ENCODE measurements at places on chromosomes 2 and 18.

GRCh38 chr2:155679647-155680046 is 652.9 kb downstream of the NR4A2 start:
- no peak for DNase-seq

GRCh38 chr2:240107477-240107796 is 28.7 kb downstream of the COPS9 start:
- DNase-seq: no peak

DNA sequence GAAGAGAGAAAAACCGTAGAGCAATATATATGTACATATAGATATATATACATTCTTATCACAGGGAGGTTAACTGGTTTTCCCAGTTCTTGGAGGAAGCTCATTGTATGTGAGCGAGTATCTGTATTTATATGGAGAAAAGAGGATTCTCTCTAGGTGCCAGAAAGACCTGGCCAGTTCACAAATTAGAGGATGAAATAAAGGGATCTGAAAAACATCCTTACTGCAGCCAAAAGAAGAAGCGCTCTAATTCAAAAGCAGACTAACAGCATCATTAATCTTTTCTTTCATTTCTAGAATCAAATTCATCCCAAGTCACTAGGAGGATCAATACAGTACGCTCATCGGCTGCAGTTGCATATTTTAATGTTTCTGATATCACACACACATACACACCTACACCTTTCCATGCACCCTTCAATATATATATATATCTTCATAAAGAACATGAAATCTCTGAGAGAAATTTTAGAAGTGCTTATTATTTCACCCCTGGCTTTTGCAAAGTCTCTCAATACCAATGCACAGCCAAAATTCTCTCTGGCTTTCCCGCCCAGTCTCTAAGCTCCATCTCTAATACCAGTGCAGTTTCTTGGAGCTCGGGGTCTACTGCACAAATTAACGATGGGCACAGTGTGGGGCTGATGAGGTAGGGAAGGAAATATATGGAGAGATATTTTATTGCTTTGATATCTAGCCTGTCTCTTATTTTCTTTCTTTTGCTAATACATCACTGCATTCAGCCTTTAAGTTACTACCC is 731 bp downstream of the NRXN1 start:
- DNase-seq: no peak

GRCh38 chr2:96238266-96238665 is 27.5 kb downstream of the TMEM127 start:
- no peak for DNase-seq

DNA sequence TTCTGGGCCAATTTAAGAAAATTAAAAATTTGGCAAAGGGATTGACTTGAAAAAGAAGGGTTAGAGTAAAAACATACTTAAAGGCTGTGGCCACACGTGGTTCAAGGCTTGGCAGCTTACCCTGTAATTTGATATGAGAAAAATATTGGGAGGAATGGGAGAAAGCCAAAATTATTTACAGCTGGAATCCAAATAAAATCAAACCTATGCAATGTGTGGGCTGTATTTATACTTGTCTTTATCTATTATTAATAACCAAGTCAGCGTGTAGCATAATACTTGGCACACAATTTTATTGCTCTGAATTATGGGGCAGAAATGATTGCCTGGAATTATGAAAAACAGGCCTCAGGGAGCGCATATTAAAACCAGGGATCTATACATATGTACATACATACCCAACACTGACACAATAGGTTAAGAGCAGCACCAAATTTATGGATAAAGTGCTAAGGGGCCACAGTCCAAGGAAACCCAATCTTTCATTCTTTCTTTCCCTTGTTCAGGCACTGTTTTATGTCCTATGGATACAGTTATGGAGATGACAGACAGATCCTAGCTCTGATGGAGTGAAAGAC is 35.6 kb downstream of the FAM124B start:
- DNase-seq: no peak

- peak; percentile 85 for DNase-seq
Observed at GRCh38 chr2:109238580-109238979, 109.6 kb downstream of the SH3RF3 start.

GRCh38 chr2:47420214-47420613 is 17.3 kb downstream of the MSH2 start:
- no peak for DNase-seq

DNA sequence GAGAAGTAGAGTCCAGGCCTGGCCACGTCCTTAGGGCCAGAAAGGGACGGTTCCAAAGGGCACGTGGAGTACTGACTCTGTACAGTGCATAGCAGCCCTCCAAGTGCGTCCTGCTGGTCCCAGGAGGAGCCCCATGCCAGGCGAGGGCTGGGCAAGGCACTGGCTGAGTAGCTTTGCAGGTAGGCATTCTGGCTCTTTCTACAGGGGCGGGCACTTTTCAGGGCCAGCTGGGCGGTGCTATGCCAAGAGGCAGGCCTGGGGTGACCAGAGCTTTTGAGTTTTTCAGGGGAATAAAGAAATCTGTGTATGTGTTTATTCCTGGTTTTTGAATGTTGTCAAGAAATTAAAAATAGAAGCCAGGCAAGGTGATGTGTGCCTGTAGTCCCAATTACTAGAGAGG is 15.4 kb upstream of the GLI2 start:
- DNase-seq: no peak

GRCh38 chr18:12314591-12315305 is 6.7 kb downstream of the TUBB6 start:
- DNase-seq: no peak

GRCh38 chr2:97774425-97774824 is 61.0 kb downstream of the ZAP70 start:
- DNase-seq: no peak

DNA sequence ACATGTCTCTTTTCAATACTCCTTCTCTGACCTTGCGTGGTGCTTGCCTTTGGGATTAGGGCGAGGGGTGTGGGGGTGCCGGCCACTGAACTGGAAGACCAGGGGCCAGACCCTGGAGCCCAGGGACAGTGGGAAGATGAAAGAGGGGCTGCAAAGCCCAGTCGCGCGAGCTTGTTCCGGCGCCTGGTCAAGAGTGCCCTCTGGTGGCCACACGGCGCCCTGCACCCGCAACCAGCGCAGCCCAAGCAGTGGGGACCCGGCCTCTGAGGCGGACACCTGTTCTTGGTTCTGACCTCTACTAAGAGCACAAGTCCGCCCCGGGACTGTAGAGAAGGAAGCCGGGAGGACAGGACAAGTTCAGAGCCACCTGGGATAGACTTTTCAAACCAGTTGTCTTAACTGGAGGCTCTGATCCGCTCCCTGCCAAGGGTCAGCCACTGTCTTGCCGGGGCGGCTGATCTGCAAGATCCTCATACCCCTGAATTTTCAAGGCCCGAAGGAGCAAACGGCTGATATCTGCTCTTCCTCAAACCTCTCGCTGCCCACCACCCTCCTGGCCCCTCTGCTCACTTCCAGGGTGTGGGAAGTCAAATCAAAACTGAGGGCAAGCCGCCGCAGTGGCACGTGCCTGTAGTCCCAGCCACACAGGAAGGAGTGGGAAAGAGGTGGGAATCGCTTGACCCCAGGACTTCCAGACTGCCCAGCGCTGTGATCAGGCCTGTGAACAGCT is 14.9 kb upstream of the MSH6 start:
- no peak for DNase-seq

- DNase-seq: no peak
Observed at GRCh38 chr2:8028981-8029380, 652.9 kb upstream of the ID2 start.

GRCh38 chr2:152335016-152335725 is at the start of gene FMNL2:
Gene FMNL2 (plus strand): TSS chr2:152335174.
- no peak for DNase-seq

GRCh38 chr2:182543741-182544525 is 117.1 kb upstream of the PDE1A start:
- no peak for DNase-seq

DNA sequence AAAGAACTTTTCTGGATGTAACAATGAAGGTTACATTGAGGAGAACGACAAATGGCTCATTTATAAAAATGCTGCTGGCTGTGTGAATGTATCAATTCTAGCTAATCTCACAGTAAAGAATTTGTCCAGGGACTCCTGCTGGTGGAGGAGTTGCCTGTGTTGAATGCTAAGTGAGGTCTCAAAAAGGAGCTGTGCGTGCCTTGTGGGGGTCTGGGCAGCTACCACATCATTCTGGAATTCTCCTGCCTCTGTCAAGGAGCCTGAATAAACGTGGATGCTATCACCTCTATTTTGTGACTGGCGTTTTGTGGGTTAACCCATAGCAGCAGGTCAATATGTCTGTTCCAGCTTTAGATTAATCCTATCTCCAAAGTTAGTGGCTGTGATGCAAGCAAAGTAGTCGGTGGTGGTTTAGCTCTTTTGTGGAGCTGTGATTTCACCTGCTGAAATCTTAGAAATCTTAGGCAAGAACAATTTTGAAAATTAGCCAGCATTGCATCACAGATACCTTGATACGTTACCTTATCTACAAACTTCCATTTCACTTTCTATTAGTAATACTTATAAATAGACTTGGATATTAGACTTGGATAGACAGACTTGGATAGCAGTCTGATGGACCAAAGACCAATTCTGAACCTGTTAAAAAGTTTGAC is 96.8 kb downstream of the MTCL1 start:
- DNase-seq: no peak

DNA sequence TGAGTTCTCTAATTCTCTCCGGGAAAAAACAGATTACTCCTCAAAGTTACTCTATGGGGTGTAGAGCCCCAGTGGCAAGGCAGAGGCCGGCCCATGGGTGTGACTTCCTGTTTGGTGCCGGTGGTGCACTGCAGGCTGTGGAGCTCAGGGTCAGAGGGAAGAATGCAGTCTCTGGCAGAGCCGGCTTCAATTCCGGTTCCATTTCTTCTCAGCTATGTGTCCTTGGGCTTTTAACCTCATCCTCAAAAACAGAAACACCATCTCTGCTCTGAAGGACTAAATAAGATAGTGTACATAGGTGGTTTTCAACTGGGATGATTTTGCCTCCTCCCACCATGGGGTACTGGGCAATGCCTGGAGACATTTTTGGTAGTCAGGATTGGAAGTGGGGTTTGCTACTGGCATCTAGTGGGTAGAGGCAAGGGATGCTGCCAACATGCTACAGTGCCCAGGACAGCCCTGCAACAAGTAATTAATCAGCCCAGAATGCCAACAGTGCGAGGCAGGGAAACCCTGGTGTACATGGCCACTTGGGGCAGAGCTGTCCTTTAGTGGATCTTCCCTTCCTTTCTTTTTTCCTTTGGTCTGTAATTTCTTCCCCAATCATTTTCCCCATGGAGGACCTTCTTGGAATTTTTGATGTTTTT is 81.2 kb downstream of the INSIG2 start:
- no peak for DNase-seq

DNA sequence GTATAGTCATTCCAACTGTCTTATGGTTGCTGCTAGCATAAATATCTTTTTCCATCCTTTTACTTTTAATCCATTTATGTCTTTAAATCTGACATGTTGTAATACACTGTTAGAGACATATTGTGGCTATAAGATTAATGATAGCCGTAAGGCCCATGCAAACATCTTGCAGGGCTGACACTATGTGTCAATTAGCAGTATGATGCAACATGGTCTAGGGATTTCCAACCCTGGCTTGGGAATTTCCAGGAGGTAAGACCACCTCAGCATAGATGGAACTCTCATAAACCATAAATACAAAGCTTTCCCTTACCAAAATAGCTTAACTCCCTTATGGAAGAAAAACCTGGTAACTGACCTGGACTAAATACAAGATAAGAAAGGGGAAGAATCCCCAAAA is 16.5 kb downstream of the SCLY start:
- DNase-seq: no peak

- no peak for DNase-seq
Observed at GRCh38 chr2:197215748-197216360, 94.7 kb downstream of the ANKRD44 start.

DNA sequence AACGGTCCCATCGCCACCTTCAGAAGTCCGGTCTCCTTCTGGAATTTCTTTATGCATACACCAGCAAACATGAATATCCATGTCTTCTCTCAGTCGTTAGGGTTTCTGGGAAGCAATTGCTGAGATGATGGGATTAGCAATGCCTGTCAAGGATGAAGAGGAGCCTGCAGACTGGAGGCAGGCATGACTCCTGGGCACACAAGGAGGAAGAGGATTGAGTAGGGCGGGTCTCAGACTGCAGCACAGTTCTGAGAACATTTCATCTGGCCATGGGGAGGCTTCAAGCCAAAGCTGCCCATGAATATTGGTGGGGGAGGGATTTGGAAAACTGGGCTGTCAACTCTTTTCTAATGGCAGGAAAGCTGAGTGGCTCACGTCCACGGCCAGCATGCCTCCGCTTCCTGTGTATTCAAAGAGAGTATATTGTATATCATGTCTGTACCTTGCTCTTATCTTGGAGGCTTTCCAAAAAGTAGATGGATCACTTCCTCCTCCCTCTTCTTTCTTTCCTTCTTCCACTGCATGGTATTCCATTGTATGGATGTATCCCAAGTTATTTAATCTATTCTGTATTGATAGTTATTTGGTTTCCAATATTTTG is 24.5 kb downstream of the MC2R start:
- DNase-seq: no peak

DNA sequence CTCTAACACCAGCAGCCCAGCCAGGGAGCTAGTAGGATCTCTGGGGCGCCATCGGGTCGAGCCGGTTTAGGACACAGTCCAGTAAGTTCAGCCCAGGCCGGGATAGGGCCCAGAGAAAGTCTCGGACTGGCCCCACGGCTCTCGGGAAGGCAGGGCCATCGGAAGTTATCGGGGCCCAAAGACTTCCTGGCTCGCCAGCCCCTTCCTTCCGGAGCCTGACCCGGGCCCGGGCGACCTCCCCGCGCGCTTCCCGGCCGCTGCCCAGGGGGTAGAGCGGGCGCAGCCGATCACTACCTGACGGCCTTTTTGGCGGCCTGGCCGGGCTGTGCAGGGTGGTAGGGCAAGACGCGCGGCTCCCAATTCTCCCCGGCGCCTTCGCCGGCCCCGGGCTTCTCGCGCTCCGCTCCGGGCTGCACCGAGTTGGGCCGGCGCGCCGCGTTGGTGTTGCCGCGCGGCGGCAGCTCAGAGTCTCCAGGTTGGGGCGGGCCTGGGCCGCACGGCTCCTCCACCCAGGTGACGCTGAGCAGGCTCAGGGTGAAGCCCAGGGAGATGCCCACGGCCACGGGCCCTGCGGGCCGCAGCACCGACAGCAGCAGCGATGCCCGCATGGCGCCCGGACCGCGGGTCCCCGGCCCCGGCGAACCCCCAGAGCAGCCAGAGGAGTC is 546 bp downstream of the CHPF start:
- no peak for DNase-seq

DNA sequence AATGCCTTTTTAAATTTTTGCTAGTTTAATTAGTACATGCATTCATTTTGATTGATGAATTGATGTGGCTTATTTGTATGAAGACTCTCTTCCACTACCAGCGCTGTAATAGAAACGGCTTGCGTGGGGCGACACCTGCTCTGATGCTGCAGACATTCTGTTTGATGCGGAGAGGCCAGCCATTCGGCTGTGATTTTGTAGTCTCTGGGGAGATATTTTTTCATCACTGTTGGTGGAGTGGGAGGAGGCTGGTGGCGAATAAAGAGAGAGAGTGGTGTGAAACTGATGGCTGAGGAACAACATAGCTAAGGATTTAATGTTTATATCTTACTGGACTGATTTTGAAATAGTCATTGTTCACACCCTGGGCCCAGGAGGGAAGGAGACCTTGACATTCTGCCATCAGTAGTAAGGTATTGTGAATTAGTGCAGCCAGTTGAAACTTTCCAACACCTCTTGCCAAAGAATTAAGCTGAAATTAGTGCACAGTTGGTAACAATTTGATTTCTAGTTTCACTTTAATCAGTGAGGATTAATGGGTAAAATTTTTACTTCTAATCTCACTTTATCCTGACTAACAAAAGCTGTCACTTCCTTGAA is 224.1 kb downstream of the MTX2 start:
- DNase-seq: no peak
